ENCODE measurements at places on chromosomes 3 and 15. TPM values are rescaled to one million over a fixed set of nuclear protein-coding genes. Genes with fewer than 3 reads are reported as not detected.

- peaks cover 23% of the 10 kb centered on the region for H3K27me3 ChIP-seq
- H3K4me1 ChIP-seq: no peaks in the 10 kb centered on the region
- no peak for DNase-seq
- no peaks in the 10 kb centered on the region for H3K36me3 ChIP-seq
- no peak overlapping the region for H3K27ac ChIP-seq
Observed at GRCh38 chr15:73891328-73892315, 18.3 kb downstream of the TBC1D21 start.

DNA sequence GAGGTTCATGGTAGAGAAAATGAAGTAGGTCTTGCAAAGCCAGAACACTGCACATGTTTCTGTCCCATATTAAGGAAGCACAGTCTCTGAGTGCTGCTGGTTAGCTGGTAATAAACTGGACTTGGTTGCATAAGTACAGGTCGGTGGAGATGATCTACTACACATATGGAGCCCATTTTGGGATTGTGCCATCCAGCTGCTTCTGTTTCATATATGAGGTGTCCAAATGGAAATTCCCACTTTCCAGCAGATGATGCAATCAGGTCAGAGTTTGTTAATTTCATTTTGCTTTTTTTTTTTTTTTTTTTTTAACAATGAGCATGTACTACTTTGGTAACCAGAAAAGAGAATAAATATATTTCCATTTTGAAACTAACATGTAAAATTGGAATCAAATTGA is 122.6 kb downstream of the SATB1 start:
- peaks cover 2% of the 10 kb centered on the region for H3K36me3 ChIP-seq
- H3K4me3 ChIP-seq: no peak overlapping the region
- no peak overlapping the region for H3K27ac ChIP-seq
- H3K27me3 ChIP-seq: no peaks in the 10 kb centered on the region
- no peak for DNase-seq
- no peaks in the 10 kb centered on the region for H3K4me1 ChIP-seq

DNA sequence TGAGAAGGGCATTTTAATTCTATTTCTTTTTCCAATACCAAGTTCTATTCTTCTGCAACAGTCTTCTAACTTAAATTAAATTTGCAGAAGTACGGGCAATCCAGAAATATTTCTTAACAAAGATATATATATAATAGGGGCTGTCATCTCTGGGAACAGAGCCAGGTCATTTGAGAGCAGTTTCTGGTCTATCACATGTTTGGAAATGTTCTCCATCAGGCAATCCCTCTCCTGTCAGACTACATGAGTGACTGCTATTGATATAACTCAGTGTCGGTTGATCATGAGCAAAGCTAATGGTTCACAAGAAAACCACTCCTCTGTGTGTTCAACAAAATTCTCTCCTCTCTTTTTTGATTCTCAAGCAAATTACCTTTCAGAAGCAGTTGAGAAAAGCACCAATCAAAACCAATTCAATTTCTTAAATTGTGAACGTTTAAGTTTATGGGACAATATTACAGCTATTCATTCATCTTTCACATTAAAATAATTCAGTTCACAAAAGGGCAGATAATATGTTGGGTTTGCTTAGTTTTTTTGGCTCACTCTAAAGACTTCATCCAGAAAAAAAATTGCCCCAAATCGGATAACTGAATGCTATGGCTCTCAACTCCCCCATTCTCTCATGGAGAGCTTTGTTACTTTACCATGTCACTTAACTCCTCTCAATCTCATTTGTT is 152.9 kb upstream of the TGFBR2 start:
- no peaks in the 10 kb centered on the region for H3K27me3 ChIP-seq
- H3K4me1 ChIP-seq: peaks cover 13% of the 10 kb centered on the region
- no peak for DNase-seq
- peaks cover 11% of the 10 kb centered on the region for H3K36me3 ChIP-seq
- no peak overlapping the region for H3K27ac ChIP-seq
- H3K4me3 ChIP-seq: no peak overlapping the region

DNA sequence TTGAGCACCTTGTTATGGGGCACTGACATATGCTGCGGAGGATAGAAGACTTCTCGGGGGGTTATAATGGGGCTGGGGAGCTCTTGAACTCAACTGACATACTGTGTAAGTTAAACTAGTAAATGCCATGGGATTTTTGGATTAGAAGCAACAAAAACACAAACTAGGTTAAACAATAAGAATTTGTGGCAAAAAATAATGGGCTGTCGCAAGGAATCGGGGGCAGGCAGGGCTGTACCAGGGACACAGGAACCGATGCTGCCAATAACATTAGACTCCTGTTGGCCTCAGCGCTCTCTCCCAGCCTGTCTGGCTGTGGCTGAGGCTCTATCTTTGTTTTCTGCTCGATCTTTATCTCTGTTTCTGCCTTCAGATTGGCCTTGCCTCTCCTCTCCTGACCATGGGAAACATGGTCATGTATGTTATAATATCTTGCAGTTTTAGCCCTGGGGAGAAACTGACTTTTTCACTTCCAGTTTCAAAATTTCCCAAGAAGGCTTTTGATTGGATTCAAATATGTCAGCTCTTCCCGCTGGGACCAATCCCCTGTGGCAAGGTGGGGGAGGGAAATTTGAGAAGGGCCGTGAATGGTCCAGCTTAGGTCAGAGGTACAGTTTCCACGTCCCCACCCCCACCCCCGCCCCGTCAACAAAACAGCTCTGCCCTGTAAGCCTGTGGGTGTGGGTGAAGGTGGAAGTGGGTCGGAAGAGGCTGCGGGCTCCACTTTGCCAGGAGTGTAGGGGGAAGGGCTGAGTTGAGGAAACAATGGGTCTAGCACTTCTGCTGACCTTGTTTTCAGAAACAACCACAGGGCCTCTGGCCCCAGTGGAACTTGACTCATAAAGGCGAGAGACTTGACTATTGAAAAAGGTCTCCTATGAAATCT is 161.1 kb upstream of the TBL1XR1 start:
- peak; percentile 1 for DNase-seq
- H3K4me1 ChIP-seq: peaks cover 59% of the 10 kb centered on the region
- H3K27ac ChIP-seq: peak overlapping the region; percentile 100
- H3K27me3 ChIP-seq: no peaks in the 10 kb centered on the region
- H3K4me3 ChIP-seq: peak overlapping the region; percentile 80
- peaks cover 1% of the 10 kb centered on the region for H3K36me3 ChIP-seq

DNA sequence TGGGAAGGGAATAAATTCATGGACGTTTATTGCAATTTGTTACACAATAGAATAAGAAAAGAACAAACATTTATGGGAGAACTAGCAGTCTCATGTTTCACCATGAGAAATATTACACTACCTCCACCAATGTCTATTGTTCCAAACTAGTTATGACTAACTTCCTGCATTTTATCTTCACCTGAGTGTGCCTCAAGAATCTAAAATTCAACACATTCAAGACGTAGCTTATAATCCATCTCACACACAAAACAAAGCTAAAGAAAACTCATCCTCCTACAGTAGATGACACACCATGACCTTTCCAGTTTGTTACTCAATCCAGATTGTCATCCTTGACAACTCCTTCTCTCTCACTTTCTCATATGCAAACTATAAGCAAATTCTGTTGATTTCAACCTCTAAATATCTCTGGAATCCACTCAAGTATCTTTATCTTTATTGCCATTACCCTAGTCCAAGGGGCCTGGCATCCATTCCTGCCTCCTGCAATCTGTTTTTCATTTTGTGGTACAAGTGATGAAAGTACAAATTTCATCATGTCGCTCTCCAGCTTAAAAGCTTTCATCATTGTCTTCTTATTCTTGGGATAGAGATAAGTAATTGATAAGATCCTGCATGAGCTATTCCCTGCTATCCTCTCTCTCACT is 229.9 kb downstream of the NR2F2 start:
- no peak overlapping the region for H3K4me3 ChIP-seq
- H3K36me3 ChIP-seq: no peaks in the 10 kb centered on the region
- H3K4me1 ChIP-seq: no peaks in the 10 kb centered on the region
- no peak overlapping the region for H3K27ac ChIP-seq
- DNase-seq: no peak
- no peaks in the 10 kb centered on the region for H3K27me3 ChIP-seq

DNA sequence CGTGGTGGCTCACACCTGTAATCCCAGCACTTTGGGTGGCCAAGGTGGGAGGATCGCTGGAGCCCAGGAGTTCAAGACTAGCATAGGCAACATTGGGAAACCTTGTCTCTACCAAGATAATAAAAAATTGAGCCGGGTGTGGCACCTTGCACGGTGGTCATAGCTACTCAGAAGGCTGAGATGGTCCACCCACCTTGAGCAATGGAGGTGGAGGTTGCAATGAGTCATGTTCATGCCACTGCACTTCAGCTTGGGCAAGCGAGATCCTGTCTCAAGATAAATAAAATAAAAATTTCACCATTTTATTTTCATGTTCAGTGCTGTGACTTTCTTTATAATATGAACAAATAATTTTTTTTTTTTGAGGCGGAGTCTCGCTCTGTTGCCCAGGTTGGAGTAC is 12.5 kb downstream of the MAPK6 start:
- no peak overlapping the region for H3K4me3 ChIP-seq
- peaks cover 32% of the 10 kb centered on the region for H3K36me3 ChIP-seq
- H3K27ac ChIP-seq: no peak overlapping the region
- H3K27me3 ChIP-seq: no peaks in the 10 kb centered on the region

- H3K4me1 ChIP-seq: no peaks in the 10 kb centered on the region
- no peaks in the 10 kb centered on the region for H3K27me3 ChIP-seq
- no peak overlapping the region for H3K27ac ChIP-seq
- H3K36me3 ChIP-seq: no peaks in the 10 kb centered on the region
- no peak for DNase-seq
- no peak overlapping the region for H3K4me3 ChIP-seq
Observed at GRCh38 chr3:190426806-190427507, 22.7 kb downstream of the TMEM207 start.

DNA sequence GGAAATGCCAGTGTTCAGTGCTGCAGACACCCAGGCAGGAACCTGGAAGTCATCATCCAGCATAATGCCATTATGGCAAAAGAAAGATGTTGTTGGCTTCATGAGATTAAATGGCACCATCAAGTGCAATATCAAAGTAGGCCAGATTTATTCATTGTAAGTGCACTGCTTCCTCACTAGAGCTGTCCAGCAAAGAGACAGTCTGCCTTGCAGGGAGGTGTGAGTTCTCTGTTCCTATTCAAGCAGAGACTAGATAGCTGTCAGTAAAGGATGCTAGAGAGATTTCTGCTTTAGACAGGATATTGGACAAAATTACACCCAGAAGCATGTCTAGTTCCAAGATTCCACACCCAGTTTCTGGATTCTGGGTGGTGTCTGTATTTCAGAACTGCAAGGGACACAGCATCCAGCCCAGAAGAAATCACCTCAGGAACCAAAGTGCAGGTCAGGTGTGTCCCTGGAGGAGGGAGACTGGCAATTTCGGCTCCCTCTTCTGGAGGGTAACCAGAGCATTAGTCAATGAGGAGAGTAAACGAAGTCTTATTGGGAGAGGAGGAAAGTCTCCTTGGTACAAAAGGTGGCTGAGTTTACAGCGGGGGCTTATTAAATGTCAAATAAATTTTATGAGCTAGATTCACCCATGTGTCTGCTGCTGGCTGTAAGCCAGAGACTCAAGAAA is 377.3 kb downstream of the EPHB1 start:
- no peak overlapping the region for H3K4me3 ChIP-seq
- no peak for DNase-seq
- no peak overlapping the region for H3K27ac ChIP-seq
- H3K4me1 ChIP-seq: no peaks in the 10 kb centered on the region
- no peaks in the 10 kb centered on the region for H3K36me3 ChIP-seq
- peaks cover 11% of the 10 kb centered on the region for H3K27me3 ChIP-seq

DNA sequence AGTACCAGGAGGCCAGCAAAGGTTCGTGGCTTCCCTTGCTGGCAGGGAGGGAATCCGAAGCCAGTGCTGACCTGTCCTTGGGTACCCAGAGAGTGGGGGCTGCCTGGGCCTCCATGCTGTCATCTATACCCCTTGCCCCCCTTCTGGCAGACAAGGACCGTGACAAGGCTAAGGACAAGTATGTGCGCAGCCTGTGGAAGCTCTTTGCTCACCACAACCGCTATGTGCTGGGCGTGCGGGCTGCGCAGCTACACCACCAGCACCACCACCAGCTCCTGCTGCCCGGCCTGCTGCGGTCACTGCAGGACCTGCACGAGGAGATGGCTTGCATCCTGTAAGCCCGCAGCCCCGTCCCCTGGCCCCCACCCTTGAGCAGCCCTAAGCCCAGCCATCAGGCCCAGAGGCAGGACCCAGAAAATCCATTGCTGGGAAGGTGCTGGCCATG is 2.8 kb downstream of the FES start:
- no peaks in the 10 kb centered on the region for H3K36me3 ChIP-seq
- no peak overlapping the region for H3K27ac ChIP-seq
- peaks cover 3% of the 10 kb centered on the region for H3K27me3 ChIP-seq
- DNase-seq: no peak
- no peak overlapping the region for H3K4me3 ChIP-seq
- H3K4me1 ChIP-seq: peaks cover 17% of the 10 kb centered on the region

- no peaks in the 10 kb centered on the region for H3K4me1 ChIP-seq
- H3K27ac ChIP-seq: no peak overlapping the region
- no peak for DNase-seq
- no peak overlapping the region for H3K4me3 ChIP-seq
- no peaks in the 10 kb centered on the region for H3K27me3 ChIP-seq
Observed at GRCh38 chr3:72810659-72811434, 37.4 kb downstream of the SHQ1 start.

GRCh38 chr15:60346653-60347052 is 51.1 kb downstream of the ANXA2 start:
- H3K36me3 ChIP-seq: no peaks in the 10 kb centered on the region
- no peak for DNase-seq
- no peaks in the 10 kb centered on the region for H3K27me3 ChIP-seq
- H3K27ac ChIP-seq: no peak overlapping the region

- H3K4me3 ChIP-seq: no peak overlapping the region
- no peaks in the 10 kb centered on the region for H3K27me3 ChIP-seq
- H3K27ac ChIP-seq: no peak overlapping the region
Observed at GRCh38 chr3:188316021-188316722, 162.2 kb downstream of the LPP start.

- H3K27ac ChIP-seq: no peak overlapping the region
- H3K36me3 ChIP-seq: no peaks in the 10 kb centered on the region
- no peak overlapping the region for H3K4me3 ChIP-seq
- no peak for DNase-seq
- no peaks in the 10 kb centered on the region for H3K27me3 ChIP-seq
- no peaks in the 10 kb centered on the region for H3K4me1 ChIP-seq
Observed at GRCh38 chr3:52182691-52183090, 15.3 kb upstream of the ALAS1 start.

GRCh38 chr3:102536456-102536855 is 101.6 kb downstream of the ZPLD1 start:
- peaks cover 6% of the 10 kb centered on the region for H3K4me1 ChIP-seq
- peaks cover 14% of the 10 kb centered on the region for H3K27me3 ChIP-seq
- no peak overlapping the region for H3K4me3 ChIP-seq

The ULK4 gene
- 16.8 TPM for total RNA-seq

The DPPA2 gene
- not detected for total RNA-seq

The CCR1 gene
- 0.94 TPM for total RNA-seq

The ADCY5 gene
- not detected for total RNA-seq

The BFSP2 gene
- total RNA-seq: not detected

The RAB7A gene
- total RNA-seq: 140 TPM

The NCBP2 gene
- total RNA-seq: 86.4 TPM

The SMCO1 gene
- not detected for total RNA-seq

The NR1I2 gene
- 0.91 TPM for total RNA-seq

The C2CD4A gene
- total RNA-seq: not detected

The ARPIN gene
- 0.14 TPM for total RNA-seq

Measured in naive thymus-derived CD8-positive, alpha-beta T cell (primary cell).